Calu3 (cell line): ENCODE measurements at places on chromosomes 7 and 10.

DNA sequence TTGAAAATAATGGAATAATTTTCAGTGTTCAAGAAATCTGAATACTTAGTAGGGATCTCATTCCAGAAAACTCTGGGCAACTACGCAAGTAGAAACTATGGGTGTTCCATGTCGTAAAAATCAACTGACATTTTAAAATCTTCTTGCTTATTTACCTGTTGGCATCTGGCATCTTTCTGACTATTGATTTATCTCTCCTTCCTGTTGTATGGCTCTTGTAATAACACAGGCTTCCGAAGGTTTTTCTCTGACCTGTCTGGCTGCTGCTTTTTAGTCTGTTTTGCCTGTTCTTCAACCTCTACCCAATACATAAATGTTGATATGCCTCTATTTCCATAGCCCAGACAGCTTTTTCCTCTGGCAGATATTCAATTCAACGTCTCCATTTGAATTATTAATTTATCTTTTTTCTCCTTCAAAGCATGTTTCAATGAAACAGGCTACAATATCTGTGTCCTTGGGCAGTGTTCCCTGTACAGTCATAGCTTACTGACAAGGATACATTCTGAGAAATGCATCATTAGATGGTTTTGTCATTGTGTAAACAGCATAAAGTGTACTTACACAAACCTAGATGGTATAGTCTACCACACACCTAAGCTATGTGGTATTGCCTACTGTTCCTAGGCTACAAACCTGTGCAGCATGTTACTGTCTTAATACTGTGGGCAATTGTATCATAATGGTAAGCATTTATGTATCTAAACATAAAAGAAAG, 105.9 kb upstream of the ETV1 start:
- no peaks in the 10 kb centered on the region for H3K27me3 ChIP-seq
- no peak for DNase-seq
- H3K4me3 ChIP-seq: no peak overlapping the region
- no peaks in the 10 kb centered on the region for H3K4me1 ChIP-seq

DNA sequence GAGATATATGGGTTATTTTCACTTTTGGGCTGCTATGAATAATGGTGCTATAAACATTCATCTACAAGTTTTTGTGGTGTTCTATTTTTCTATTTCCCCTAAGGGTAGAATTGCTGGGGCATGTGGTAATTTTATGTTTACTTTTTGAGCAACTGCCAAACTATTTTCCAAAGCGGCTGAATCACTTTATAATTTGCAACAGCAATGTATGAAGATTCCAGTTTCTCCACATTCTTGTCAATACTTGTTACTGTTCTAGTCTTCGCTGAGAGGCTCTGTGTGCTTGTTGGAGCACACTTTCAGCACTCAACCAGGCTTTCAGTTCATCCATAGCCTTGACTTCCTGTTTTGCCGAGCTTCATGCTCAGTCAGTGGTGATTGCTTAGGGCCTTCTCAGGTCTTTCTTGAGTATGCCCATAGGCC, 39.0 kb downstream of the ADK start:
- H3K36me3 ChIP-seq: no peaks in the 10 kb centered on the region
- H3K27me3 ChIP-seq: no peaks in the 10 kb centered on the region
- peak overlapping the region; percentile 41 for H3K4me3 ChIP-seq
- peak; percentile 59 for DNase-seq
- H3K4me1 ChIP-seq: peaks cover 64% of the 10 kb centered on the region

GRCh38 chr7:134366481-134366880, 49.8 kb upstream of the SLC35B4 start:
- H3K27me3 ChIP-seq: no peaks in the 10 kb centered on the region
- no peak overlapping the region for H3K4me3 ChIP-seq
- H3K4me1 ChIP-seq: peaks cover 76% of the 10 kb centered on the region
- DNase-seq: no peak

DNA sequence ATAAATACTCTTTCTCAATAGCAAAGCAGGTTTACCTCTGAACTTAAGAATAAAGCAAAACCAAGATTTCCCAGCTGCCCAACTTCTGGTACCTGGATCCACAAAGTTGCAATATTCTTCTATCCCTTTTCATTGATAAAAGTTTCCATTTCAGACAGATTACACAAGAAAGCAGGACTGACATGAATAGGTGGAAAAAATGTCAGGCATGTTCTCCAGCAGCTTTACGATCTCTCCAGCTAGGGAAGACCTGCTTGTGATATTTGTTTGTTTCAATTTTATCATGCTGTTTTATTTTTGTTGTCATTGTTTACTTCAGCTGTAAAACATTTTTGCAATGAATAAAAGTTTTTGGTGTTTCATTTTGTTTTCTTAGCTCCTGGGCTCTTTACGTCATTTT, 9.0 kb downstream of the RGS10 start:
- no peaks in the 10 kb centered on the region for H3K27me3 ChIP-seq
- H3K27ac ChIP-seq: no peak overlapping the region
- no peak overlapping the region for H3K4me3 ChIP-seq
- DNase-seq: no peak

DNA sequence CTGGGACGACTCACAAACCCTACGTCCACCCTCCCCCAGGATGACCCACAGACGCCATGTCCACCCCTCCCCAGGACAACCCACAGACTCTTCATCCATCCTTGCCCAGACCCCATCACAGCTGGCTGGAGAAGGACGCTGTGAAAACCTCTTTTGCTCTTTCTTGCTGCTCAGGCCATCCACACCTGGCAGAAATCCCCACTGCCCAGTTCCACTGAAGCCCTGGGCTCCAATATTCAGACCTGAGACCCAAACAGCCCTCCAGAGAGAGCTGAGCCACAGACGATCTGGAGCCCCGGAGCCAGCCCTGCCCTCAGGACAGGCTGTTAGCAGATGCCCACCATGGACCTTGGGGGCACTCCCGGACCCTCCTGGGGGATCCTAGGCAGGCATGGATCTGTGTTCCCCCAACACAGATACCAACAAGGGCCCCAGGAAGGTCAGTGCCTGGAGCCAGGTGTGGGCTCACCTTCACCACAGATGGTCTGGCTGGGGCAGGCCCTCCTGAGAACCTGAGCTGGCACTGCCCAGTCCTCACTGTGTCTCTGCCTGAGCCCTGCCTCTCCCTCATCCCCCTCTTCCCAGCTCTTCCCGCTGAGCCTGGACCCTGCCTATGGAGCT, 226.2 kb downstream of the PTPRN2 start:
- no peak overlapping the region for H3K4me3 ChIP-seq
- no peaks in the 10 kb centered on the region for H3K27me3 ChIP-seq
- H3K4me1 ChIP-seq: no peaks in the 10 kb centered on the region
- H3K27ac ChIP-seq: peak overlapping the region; percentile 13

GRCh38 chr7:155804897-155805825, 7.1 kb downstream of the SHH start:
- H3K27ac ChIP-seq: no peak overlapping the region
- peaks cover 13% of the 10 kb centered on the region for H3K36me3 ChIP-seq
- no peak for DNase-seq
- peaks cover 13% of the 10 kb centered on the region for H3K27me3 ChIP-seq
- H3K4me3 ChIP-seq: no peak overlapping the region

DNA sequence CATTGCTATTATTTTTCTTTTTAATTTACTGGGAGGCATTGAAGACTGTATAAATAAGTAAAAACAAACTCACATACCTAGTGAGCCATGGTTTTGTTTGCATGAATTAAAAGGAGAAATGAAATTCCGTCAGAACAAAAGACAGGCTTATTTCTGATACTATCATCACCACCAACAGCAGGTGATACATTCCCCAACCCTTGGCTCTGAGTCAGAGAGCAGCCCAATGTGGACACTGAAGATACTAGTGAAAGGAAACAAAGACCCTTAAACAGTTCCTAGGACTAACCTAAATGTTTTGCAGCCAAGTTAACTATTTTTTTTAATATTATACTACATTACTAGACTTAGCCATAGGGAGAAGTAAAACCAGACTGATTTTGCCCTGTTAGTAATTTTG, 31.6 kb downstream of the CHRM2 start:
- H3K27ac ChIP-seq: no peak overlapping the region
- no peak for DNase-seq
- no peaks in the 10 kb centered on the region for H3K27me3 ChIP-seq
- H3K4me3 ChIP-seq: no peak overlapping the region
- H3K4me1 ChIP-seq: no peaks in the 10 kb centered on the region

DNA sequence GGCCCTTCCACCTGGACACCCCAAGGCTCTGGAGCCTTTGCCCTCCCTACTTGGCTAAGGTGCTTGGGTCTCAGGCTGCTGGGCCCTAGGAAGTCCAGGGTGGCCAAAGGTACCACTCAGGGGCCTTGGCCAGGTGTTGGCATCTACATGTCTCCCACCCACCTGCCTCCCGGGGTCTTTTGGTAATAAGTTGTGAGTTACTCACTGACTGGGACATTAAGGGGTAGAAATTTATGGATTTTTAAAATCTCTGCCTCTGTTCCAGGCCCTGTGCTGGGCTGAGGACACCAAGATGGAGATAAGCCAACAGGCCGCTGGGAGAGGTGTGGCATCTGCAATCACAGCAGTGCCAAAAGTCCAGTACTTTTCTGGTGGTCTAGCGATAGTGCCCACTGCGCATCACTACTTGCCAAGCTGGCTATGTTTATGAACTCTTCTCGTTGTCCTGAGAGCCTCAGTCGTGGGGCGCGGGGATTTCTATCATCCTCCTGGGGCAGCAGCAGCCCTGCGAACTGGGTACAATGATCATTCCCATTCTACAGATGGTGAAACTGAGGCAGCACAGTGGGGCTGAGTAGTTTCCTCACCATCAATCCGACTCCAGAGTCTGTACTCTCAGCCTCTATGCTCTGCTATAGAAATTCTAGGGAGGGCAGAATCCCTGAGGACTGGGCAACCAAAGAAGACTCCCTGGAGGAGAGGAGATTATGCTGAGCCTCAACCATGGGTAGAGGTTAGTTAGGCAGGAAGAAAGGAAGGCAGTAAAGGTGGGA, 36.2 kb downstream of the TBATA start:
- H3K4me3 ChIP-seq: no peak overlapping the region
- no peak overlapping the region for H3K27ac ChIP-seq
- peaks cover 91% of the 10 kb centered on the region for H3K27me3 ChIP-seq
- H3K4me1 ChIP-seq: no peaks in the 10 kb centered on the region
- H3K36me3 ChIP-seq: no peaks in the 10 kb centered on the region

DNA sequence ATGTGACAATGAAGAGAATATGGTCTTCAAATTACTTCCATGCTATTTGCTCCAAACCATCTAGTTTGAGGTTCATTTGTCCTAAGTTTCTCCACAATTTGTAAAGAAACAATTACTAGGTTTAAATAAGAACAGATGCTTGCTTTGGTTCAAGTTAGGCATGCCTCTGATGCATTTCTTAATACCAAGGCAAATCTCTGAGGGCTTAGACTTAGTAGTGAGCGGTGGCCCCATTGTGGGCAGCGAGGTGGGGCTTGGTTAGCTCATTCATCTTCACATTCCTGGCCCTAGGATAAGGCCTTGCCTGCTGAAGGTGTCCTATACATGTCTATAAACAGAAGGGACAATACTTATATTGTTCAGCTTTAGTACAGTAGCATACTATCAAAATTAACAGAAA, 52.4 kb upstream of the RHEB start:
- H3K27ac ChIP-seq: no peak overlapping the region
- no peaks in the 10 kb centered on the region for H3K4me1 ChIP-seq
- H3K27me3 ChIP-seq: no peaks in the 10 kb centered on the region
- no peaks in the 10 kb centered on the region for H3K36me3 ChIP-seq
- H3K4me3 ChIP-seq: no peak overlapping the region

GRCh38 chr7:74272305-74273038, 16.7 kb upstream of the CLIP2 start:
- H3K4me1 ChIP-seq: peaks cover 9% of the 10 kb centered on the region
- H3K4me3 ChIP-seq: no peak overlapping the region
- H3K27ac ChIP-seq: no peak overlapping the region
- DNase-seq: peak; percentile 46
- H3K36me3 ChIP-seq: no peaks in the 10 kb centered on the region

DNA sequence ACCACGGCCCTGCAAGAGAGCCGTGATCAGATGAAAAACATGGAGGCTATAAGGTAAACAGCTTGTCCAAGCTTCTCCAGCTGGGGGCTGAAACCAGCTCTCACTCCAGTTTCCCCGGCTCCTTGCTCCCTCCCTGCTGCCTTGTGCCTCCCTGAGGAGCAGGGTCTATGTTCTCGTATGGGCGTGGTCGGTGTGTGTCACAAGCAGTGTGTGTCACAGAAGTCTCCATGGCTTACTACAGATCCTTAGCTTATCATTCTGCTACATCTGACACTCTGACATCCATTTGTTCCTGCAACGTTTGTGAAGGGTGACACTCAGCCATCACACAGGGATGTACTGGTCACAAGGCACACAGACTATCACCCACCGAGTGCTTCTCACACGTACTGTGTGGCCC, 54.6 kb downstream of the CSGALNACT2 start:
- no peaks in the 10 kb centered on the region for H3K36me3 ChIP-seq
- H3K27me3 ChIP-seq: no peaks in the 10 kb centered on the region
- no peaks in the 10 kb centered on the region for H3K4me1 ChIP-seq
- H3K27ac ChIP-seq: no peak overlapping the region
- no peak overlapping the region for H3K4me3 ChIP-seq
- DNase-seq: no peak

DNA sequence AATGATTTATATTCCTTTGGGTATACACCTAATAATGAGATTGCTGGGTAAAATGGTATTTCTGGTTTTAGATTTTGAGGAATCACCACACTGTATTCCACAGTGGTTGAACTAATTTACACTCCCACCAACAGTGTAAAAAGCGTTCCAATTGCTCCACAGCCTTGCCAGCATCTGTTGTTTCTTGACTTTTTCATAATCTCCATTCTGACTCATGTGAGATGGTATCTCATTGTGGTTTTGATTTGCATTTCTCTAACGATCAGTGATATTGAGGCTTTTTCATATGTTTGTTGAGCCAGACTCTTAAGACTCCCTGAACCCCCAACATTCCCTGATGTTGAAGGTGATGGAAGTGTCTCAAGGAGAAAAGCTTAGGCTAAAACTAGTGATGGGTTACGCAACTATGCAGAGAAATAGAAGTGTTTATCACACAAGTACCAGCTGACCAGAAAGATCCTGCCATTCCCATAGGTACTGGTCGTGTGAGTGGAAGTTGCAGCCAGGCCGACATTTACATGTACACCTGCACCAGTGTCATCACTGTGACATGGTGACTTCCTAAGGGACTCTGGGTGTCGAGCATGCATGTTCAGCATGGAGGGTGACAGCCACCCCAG, 711.2 kb upstream of the NRP1 start:
- no peaks in the 10 kb centered on the region for H3K36me3 ChIP-seq
- no peak for DNase-seq
- no peak overlapping the region for H3K27ac ChIP-seq
- H3K4me3 ChIP-seq: no peak overlapping the region

GRCh38 chr10:71084061-71084817, 128.1 kb upstream of the UNC5B start:
- peaks cover 48% of the 10 kb centered on the region for H3K27me3 ChIP-seq
- H3K27ac ChIP-seq: no peak overlapping the region
- no peak overlapping the region for H3K4me3 ChIP-seq

- no peak overlapping the region for H3K4me3 ChIP-seq
- no peak overlapping the region for H3K27ac ChIP-seq
- H3K36me3 ChIP-seq: no peaks in the 10 kb centered on the region
- H3K4me1 ChIP-seq: no peaks in the 10 kb centered on the region
- DNase-seq: no peak
Observed at GRCh38 chr10:116216676-116217075, 56.3 kb downstream of the GFRA1 start.

- DNase-seq: no peak
- H3K27me3 ChIP-seq: no peaks in the 10 kb centered on the region
- no peak overlapping the region for H3K27ac ChIP-seq
Observed at GRCh38 chr10:129049501-129049900, 417.5 kb upstream of the MGMT start.
